ENCODE measurements at places on chromosomes 1 and 21. TPM values are rescaled to one million over a fixed set of nuclear protein-coding genes. Genes with fewer than 3 reads are reported as not detected.

GRCh38 chr21:44966135-44967081 lies 26.6 kb downstream of the SLX9 start:
- no peak for DNase-seq

EXO5 gene
- total RNA-seq, result 3.6 TPM

- DNase-seq, result no peak
Observed at GRCh38 chr1:167668108-167668507, 38.1 kb downstream of the RCSD1 start.

- no peak for DNase-seq
Observed at GRCh38 chr1:23736437-23737134, 6.7 kb upstream of the ELOA start.

- no peak for DNase-seq
Observed at GRCh38 chr1:206643118-206643698, 7.9 kb downstream of the DYRK3 start.

DNA sequence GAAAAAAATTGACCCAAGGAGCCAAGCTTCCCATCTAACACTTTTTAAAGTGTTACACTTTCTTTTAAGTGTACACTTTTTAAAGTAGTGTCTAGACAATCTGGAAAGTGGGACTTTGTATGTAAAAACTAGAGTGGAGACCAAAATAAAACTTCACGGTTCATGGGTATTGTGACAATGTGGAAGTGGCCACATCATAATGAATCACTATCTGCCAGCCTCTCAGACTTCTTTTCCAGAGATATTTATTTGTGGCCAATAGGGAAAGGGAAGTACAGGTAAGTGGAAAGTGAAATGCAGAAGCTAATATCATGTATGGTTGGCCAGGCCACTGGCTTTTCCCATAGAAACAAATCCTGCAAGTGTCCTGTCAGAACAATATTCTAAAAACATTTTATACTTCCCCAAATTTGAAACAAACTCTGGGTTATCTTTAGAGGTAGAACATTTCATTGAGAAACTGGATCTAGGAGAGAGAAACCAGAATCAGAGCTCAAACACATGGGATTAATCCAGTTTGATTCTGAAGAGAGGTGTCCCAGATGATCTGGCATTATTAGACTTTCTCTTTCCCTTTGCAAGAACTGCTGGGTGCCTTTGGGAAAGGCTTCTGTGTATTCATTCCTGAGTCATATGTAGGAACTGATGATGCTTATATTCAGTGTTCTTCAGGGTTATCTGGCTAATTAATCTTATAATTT lies 2.0 kb downstream of the TNFSF18 start:
- DNase-seq, result no peak

DNA sequence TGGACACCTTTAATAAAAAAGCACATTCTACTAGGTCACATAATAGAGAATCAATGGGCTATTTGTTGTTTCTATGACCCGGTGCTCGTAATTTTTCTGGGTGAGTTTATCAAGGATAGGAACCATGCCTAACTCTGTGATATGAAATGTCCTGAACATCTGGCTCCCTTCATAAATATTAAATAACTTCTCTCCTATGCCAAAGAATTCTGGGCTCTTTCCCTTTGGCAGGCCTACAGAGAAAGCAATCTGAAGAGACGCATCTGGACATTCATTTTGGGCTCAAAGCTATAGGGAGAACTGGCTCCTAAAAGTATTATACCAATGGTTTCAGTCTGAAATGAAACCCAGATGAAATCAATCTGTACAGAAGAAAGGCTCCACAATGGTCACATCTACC lies 38.8 kb upstream of the ANGPTL7 start:
- no peak for DNase-seq

DNA sequence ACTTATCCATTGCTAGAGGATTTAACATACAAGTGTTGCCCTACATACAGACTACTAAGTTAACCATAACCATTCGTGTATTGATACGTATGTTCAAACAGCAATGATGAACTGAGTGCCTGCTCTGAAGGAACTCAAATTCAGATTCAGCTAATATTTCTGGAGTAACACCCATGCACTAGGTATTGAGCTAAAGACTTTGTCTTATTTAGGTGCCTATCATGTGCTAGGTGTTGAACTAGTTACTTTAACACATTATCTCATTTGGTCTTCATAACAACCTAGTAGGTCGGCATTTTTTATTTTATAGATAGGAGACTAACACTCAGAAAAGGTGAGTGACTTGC lies 160.0 kb downstream of the LTN1 start:
- no peak for DNase-seq

DNA sequence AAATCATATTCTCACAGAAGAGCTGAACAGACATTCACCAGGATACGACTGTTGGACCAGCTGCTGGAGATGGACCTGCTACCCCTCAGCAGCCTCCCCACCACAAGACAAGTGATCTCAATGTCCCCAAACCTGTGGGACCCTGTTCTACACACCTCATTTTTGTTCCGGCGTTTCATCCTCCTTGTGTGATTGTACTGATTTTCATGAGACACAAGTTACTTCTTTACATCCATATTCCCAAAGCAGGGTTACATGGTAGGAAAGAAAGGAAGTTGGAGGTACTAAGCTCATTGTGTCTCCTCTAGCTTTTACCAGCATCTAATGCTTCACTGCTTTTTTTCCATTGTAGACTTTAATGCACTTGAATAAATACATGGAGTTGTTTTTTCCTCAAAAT lies 8.7 kb downstream of the ADAMTS1 start:
- DNase-seq, result no peak

DNA sequence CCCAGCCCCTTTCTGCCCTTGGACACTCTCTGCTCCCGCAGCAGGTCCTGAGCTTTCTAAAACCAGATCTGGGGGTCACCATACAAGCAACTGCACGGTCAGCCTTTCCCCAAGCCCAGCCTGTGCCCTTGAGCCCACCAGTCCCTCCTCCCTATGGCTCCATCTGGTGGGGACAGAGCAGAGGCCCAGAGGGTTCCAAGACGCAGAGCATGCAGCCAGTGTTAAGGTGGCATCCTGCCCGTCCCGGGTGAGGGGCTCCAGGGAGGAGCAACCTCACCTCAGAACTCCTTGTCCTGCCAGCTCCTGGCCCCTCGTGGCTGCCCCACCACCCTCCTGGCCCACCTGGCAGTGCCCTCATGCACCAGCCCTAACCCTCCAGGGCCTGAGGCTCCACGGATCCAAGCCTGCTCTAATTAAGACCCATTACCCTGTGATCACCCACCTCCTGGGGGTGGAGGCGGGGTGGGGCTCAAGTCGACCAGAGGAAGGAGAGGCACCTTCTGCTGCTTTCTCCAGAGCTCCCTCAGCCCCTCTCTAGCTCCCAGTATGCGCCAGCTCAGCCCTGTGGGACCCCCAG lies 8.5 kb downstream of the CHD5 start:
- no peak for DNase-seq

- no peak for DNase-seq
Observed at GRCh38 chr1:109255678-109256077, 6.3 kb downstream of the CELSR2 start.

DNA sequence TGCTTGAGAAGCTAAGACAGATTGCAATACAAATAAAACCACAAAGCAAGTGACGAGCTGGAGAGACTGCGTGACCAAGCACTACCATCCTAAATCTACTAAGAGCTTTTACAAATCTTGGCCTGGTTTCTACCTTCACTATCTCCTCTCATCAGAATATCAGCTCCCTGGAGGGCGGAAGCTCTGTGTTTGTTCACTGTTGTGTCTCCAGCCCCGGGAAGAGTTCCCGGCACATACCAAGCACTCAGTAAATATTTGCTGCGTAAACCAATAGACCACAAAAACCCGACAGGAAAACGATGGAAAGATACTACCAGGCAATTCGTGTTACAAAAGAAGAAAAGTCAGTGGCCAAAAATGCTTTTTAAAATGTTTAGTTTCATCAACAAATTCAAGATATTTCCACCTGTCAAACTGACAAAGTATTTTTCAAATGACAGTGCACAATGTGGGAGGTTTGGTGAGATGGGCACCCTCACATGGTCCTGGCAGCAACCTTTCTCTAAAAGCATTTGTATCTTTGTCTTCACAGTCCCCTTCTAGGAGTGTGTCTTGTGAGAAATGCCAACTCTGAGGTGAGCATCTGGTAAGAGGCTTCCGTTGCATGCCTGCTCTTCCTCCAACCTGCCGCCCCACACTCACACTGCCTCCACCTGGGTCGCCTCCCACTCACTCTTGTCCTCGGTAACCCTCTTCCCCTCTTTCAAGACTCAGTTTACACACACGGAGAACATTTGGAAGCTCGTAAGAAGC lies 34.7 kb downstream of the SLC1A7 start:
- no peak for DNase-seq

DNA sequence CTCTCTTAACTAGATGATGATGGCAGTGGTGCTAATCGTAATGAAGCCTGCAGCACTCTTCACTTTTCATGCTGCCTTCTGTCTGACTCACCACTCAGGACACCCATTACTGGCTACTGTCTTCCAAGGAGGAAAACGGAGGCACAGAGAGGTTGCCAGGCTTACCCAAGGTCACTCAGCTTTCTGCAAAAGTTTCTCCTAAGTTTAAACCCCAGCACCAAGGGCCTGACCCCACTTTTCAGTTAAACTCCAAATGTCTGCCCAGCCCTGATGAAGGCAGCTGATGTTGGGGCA lies 78.1 kb upstream of the RUNX3 start:
- no peak for DNase-seq

DNA sequence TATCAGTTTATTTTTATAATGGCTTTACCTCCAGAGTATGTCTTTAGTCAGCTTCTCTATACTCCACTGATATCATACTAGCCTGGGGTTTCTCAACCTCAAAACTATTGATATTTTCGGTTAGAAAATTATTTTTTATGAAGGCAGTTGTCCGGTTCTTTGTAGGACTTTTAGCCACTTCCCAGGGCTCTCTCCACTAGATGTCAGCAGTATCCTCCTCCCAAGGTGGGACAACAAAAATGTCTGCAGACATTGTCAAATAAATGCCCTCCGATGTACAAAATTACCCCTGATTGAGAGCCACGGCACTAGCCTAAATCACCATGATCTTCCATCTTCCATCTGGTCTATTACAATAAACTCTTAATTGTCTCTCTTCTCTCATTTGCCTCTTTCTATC lies 4.1 kb upstream of the GRIK1 start:
- DNase-seq, result no peak

DNA sequence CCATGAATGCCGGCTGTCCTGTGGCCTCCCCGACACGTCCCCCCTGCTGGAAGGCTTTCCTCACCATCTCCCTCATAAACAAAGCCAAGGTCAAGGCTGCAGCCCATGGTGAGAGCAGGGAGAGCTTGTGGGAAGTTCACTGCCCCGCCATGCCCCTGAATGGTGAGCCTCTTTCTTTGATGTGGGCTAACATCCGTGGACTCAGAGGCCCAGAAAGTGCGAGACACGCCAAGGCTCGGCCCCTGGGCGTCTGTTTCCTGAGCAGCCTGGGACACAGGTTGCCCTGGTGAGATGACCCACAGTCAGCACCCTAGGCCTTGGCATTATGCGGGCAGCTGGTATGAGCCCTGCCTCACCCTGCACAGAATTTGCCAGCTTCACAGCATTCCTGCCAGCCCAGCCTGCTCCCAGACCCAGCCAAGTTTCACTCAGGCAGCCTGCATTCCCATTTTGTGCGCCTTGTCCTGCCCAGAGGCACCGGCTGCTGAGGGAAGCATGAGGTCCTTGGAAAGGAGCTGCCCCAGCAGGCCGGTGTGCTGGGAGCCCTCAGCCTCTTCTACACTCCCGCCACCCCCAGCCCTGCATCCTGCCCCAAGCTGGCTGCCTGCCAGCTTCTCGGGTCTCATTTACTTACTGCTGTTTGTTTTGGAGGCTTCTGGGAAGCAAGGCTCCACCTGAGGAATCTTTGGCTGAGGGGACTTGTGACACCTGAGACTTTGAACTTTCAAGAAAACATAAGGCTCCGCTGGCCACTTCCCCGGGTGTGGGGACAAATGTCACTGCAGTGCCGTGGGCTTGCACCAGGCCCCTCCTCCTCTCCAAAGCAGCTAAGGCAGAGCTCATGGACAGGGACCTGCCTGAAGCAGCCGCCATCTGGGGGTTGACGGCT lies 31.9 kb downstream of the NEK2 start:
- peak; percentile 88 for DNase-seq

DNA sequence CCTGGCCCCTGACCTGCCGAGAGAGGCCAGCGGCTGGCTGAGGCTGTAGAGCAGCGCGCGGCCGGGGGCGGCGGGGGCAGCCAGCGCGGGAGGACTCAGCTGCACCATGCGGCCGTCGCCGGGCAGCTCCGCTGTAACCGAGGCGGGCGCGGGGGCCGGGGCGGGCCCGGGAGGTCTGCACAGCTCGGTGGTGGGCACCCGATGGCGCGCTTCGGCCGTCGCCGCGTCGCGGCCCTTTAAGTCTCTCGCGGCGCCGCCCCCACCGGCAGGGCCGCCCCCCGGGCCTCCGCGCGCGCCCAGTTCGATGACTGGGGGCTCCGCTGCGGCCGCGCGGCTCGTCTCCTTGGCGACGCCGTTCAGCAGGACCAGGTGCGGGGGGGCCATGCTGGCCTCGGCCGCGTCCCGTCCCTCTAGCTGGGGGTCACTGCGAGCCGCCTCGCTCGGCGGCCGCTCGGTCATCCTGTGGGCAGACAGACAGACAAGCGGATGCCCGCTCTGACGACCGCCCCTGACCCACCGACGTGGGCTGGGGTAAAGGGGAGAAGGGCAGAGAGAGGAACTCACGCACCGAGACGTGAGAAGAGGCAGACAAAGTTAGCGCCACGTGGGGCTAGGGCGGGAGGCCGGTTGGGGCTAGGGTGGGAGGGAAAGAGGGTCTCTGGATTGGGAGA lies 6.5 kb downstream of the TAL1 start:
- DNase-seq, result peak; percentile 37

BMP8A gene
- not detected for total RNA-seq

OR2T33 gene
- not detected for total RNA-seq

KIF26B gene
- 0.35 TPM for total RNA-seq

DNA sequence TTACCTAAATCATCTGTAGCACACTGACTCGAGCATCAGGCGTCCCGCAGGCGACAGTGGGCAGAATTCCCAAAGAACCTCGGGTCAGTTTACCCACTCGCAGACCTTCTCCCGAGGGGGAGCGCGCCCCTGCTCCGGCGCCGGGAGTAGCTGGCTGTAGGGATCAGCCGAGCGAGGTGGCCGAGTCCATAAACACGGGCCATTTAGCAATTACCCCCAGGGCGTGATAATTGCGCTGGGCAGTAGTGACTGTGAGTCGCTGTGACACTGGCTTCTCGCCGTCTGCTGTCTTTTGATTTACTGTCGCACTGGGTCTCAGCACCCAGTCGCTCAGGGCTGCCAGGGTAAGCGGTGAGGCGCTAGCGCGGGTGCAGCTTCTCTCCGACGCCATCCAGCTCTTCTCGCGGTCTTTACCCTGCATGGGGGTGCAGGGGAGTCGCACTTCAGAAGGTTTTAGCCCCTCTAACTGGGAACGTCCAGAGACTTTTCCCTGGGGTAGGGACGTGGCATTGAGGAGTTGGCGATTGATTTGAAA lies 16.2 kb downstream of the HLX start:
- DNase-seq, result no peak

PLXNA2 gene
- total RNA-seq, result 9.3 TPM

GRCh38 chr1:11984121-11984520 lies 3.9 kb downstream of the MFN2 start:
- DNase-seq, result no peak

DNA sequence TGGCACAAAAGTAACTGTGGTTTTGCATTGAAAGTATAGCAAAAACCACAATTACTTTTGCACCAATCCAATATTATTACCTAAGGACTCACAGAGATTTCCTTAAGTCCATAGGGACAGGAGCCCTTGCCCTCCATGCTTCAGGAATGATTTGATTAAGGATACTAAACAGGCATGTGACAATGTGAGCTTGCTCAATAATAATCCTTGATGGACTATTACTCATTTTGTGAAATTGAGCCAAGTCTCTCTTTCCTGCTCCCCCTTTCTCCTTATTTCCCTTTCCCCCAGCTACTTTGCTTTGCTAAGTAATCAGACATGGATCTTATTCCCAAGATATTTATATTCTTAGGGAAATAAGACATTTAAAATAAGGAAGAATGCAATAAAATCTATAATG lies 21.6 kb upstream of the RGL1 start:
- no peak for DNase-seq
